Left lung (tissue), 14 donors: ENCODE measurements at places on chromosomes 5 and 9. TPM values are rescaled to one million over a fixed set of nuclear protein-coding genes. Genes with fewer than 3 reads are reported as not detected.

Gene LSM11
- 8.1 TPM for polyA plus RNA-seq

Gene AGXT2
- polyA plus RNA-seq: not detected

Gene ENC1
- 188 TPM for polyA plus RNA-seq

Gene IL3
- polyA plus RNA-seq: not detected

Gene SGCD
- 12.7 TPM for polyA plus RNA-seq

Gene SHC3
- polyA plus RNA-seq: 10.4 TPM

Gene SOX30
- 0.35 TPM for polyA plus RNA-seq

Gene PCDHGA12
- polyA plus RNA-seq: 2.7 TPM

Gene PTCD2
- 12.6 TPM for polyA plus RNA-seq

Gene TAS2R1
- polyA plus RNA-seq: not detected

Gene DNAJC21
- 54.1 TPM for polyA plus RNA-seq

Gene SUSD3
- polyA plus RNA-seq: 4.3 TPM

Gene ARL10
- 18.6 TPM for polyA plus RNA-seq

Gene CDKN2B
- 0.15 TPM for polyA plus RNA-seq

Gene LCN12
- 11.8 TPM for polyA plus RNA-seq

Gene PCDHGA6
- 5.3 TPM for polyA plus RNA-seq

Gene TAL2
- 0.67 TPM for polyA plus RNA-seq

Gene IFNA2
- not detected for polyA plus RNA-seq

Gene ATP10B
- polyA plus RNA-seq: 0.24 TPM

Gene CFAP157
- 10.8 TPM for polyA plus RNA-seq

Gene RABGAP1
- 77.1 TPM for polyA plus RNA-seq

Gene PCDHA5
- polyA plus RNA-seq: 0.08 TPM

Gene IL33
- 138 TPM for polyA plus RNA-seq

Gene SOWAHA
- polyA plus RNA-seq: not detected

Gene STING1
- polyA plus RNA-seq: 75.7 TPM

Gene ROR2
- polyA plus RNA-seq: 36.5 TPM

Gene PCDHGB4
- polyA plus RNA-seq: 5.9 TPM

Gene DBH
- 1.4 TPM for polyA plus RNA-seq

Gene NIPAL4
- polyA plus RNA-seq: 0.11 TPM

Gene LCN15
- polyA plus RNA-seq: 0.07 TPM

Gene SPATA31A3
- polyA plus RNA-seq: not detected

Gene SLCO6A1
- not detected for polyA plus RNA-seq

Gene S1PR3
- 81.0 TPM for polyA plus RNA-seq

Gene BHMT2
- 2.0 TPM for polyA plus RNA-seq

Gene PCDHGB3
- 2.7 TPM for polyA plus RNA-seq

Gene SAPCD2
- 8.9 TPM for polyA plus RNA-seq

Gene NTMT1
- 26.8 TPM for polyA plus RNA-seq

Gene WDR38
- 3.4 TPM for polyA plus RNA-seq

Gene AQP3
- polyA plus RNA-seq: 25.8 TPM

Gene AHRR
- 5.0 TPM for polyA plus RNA-seq

Gene ASB6
- 17.7 TPM for polyA plus RNA-seq

Gene ANKRD20A1
- polyA plus RNA-seq: 0.54 TPM

Gene LCN2
- 3.1 TPM for polyA plus RNA-seq

Gene SLC36A2
- polyA plus RNA-seq: 0.11 TPM

Gene PURA
- polyA plus RNA-seq: 9.6 TPM

Gene GARNL3
- polyA plus RNA-seq: 40.0 TPM

Gene SPINK5
- 1.5 TPM for polyA plus RNA-seq

Gene PHF24
- 0.20 TPM for polyA plus RNA-seq

Gene KLF9
- polyA plus RNA-seq: 3.0 TPM

Gene TXNDC8
- not detected for polyA plus RNA-seq

Gene MLANA
- 1.1 TPM for polyA plus RNA-seq

Gene PCAT7
- 0.46 TPM for polyA plus RNA-seq

Gene PPP1R26
- 32.7 TPM for polyA plus RNA-seq

Gene TRIM14
- polyA plus RNA-seq: 10.3 TPM

Gene CD74
- 193 TPM for polyA plus RNA-seq
